Activated CD4-positive, alpha-beta T cell treated with anti-CD3 and anti-CD28 coated beads for 4 hours (primary cell): ENCODE measurements at places on chromosomes 7 and 10.

GRCh38 chr7:88020953-88021665, 87.1 kb downstream of the ADAM22 start:
- no peak for DNase-seq

DNA sequence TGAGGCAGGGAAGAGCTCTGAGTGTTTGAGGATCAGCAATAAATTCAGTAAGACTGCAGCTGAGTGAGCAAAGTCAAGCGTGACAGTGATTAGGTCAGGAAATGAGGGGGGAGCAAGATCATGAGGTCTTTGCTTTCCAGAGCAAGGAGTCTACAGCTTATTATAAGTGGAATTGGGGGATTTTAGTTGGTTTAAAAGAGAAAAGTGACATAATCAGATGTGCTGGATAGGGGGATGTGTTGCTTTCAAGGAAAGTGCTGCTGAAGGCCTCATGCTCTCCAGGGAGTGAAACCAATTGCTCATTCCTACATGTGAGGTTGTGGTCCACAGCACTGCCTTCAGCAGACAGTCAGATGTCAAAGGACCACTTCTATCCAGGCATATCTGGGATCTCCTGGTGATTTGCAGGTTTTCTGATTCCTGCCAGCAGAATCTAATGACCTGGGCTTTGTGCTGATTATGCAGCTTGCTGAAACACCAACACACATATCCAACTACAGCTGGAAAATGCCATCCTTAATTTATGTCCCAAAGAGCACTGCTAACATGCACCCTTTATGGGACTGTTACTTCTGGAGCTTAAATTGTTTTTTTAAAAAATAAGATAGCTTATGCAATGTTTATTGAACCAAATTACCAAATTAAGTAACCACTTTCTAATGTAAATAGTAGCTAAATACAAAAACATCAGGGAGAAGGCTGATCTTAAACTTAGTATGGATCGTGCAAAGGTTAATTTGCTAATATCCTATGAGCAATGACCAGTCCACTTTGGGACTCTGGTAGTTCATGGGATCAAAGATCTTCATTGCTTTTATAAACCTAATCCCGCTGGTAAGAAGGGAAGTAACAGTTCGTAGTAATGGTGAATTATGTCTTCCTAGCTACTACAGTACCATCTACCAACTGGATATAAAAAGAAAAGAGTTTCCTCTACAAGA, 607.6 kb downstream of the KCNMA1 start:
- DNase-seq, result no peak

DNA sequence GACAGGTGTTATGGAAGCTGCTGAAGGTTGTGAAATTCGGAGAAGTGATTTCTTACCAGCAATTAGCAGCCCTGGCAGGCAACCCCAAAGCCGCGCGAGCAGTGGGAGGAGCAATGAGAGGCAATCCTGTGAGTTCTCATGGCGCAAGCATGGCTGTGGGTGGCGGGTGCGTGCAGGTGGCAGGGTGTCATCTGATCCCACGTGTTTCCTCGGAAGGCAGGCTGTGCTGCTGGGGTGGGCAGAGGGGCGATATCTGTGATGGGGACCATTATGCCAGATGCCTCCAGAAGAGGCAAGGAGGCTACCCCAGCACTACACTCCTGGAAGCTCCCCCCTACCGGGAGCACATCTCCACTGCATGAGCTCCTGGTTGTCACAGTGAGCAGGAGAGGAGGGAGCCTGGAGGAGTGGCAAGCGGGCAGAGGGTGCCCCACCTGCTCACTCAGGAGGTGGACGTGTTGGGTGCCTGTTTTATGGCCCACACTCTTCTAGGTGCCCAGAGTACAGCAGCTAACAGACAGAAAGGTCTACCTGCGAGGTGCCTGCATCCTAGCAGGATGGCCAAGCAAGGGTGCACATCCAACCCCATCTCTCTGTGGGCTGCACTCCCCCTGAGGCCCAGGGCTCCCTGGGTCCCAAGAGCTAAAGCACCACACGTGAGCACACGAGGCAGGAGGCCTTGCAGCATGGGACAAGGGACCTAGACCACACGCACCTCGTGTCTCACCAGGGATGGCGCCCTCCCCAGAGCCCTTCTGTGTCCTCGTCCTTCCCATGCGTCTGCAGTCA, 204.7 kb downstream of the EBF3 start:
- no peak for DNase-seq

GRCh38 chr10:31704195-31704594, 224.4 kb downstream of the ARHGAP12 start:
- no peak for DNase-seq

- no peak for DNase-seq
Measured at GRCh38 chr7:87151002-87151728, 1.1 kb upstream of the DMTF1 start.

GRCh38 chr10:124674768-124675222, 69.4 kb downstream of the FAM53B start:
- DNase-seq, result no peak

GRCh38 chr7:31921047-31921446, 149.2 kb downstream of the PDE1C start:
- DNase-seq, result no peak
